ENCODE measurements at places on chromosomes 5 and 9. TPM values are rescaled to one million over a fixed set of nuclear protein-coding genes. Genes with fewer than 3 reads are reported as not detected.

YIPF5 gene
- 56.5 TPM for total RNA-seq

SPRY4 gene
- total RNA-seq: 26.4 TPM

TTC23L gene
- 0.13 TPM for total RNA-seq

MARCHF11 gene
- total RNA-seq: 0.04 TPM

PCDHB10 gene
- 2.1 TPM for total RNA-seq

FGF1 gene
- total RNA-seq: 5.5 TPM

SMC5 gene
- total RNA-seq: 28.9 TPM

TNFSF8 gene
- total RNA-seq: 0.49 TPM

ASPN gene
- total RNA-seq: 473 TPM

DAB2IP gene
- total RNA-seq: 26.3 TPM

C1QTNF3 gene
- 131 TPM for total RNA-seq

MBLAC2 gene
- total RNA-seq: 3.1 TPM

NRG2 gene
- total RNA-seq: 2.0 TPM
